ENCODE measurements at places on chromosomes 1 and 21. TPM values are rescaled to one million over a fixed set of nuclear protein-coding genes. Genes with fewer than 3 reads are reported as not detected.

DNA sequence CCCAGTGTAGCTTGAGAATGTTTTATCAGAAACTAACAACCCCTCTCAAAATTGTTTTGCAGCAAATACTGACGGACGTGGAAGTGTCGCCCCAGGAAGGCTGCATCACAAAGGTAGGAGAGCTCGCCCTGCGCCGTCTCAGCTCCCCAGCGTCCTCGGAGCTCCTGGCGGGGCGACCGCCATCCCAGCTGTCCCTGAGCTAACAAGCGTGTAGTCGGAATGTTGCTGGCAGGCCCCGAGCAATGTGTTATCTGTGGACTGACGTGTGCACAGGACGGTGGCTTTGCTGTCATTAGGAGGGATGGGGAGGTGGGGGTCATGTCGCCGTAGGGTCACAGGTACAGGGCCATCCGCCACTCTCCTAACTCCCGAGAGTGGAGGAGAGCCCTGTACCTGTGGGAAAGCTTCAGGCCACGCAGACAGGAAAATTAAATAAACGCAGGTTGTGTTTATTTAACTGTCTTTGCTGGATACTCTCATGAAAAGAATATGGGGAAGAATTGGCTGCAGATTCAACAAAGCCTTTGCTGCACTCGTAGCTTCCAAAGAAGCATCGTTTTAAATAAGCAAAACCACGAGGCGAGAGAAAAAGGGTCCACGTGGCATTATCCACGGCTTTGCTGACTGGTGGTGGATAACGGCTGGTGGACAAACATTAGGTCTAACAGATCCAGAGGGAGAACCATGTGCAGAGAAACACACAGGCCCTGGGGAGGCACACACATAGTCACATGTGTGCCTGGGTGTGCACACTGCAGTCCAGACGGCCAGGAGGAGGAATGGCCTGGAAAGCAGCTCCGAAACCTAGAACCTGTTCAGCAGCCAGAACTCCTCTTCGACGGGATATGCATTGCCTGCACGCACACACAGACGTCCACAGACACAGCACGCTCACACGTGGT lies 175.3 kb downstream of the PRDM16 start:
- H3K27me3 ChIP-seq: peaks cover 95% of the 10 kb centered on the region
- no peak for DNase-seq
- peaks cover 6% of the 10 kb centered on the region for H3K4me1 ChIP-seq
- H3K36me3 ChIP-seq: no peaks in the 10 kb centered on the region
- H3K4me3 ChIP-seq: no peak overlapping the region
- H3K27ac ChIP-seq: no peak overlapping the region

DNA sequence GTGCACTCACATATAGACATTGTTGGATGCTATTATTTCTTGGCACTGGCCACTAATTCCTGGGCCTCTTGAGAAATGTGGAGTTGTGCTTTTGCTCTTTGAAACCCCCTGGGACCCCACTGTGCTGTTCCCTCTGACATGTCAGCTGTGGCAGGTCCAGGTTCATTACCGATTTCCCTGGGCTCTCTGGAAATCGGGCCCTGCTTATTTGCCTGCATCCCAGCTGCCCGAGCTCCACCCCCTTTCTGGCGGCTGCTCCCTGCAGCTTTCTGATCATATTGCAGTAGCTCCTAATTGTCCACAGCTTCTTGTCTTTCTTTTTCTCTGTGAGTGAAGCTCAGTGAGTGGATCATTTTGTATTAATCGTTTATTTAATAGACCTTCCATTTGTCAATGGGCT lies 183.7 kb upstream of the FAM78B start:
- no peaks in the 10 kb centered on the region for H3K27me3 ChIP-seq
- no peak overlapping the region for H3K27ac ChIP-seq
- H3K36me3 ChIP-seq: no peaks in the 10 kb centered on the region
- H3K4me3 ChIP-seq: no peak overlapping the region

Gene C1QTNF12
- total RNA-seq: 4.3 TPM

- H3K4me3 ChIP-seq: no peak overlapping the region
- DNase-seq: no peak
- H3K36me3 ChIP-seq: no peaks in the 10 kb centered on the region
- H3K4me1 ChIP-seq: peaks cover 28% of the 10 kb centered on the region
- H3K27me3 ChIP-seq: no peaks in the 10 kb centered on the region
- no peak overlapping the region for H3K27ac ChIP-seq
These were observed 54.4 kb upstream of the GCLM start for GRCh38 chr1:93963585-93963984.

- no peaks in the 10 kb centered on the region for H3K27me3 ChIP-seq
- no peaks in the 10 kb centered on the region for H3K4me1 ChIP-seq
- DNase-seq: no peak
- no peak overlapping the region for H3K27ac ChIP-seq
These were observed 40.0 kb upstream of the OSBPL9 start for GRCh38 chr1:51576923-51577322.

- peak overlapping the region; percentile 88 for H3K27ac ChIP-seq
- peaks cover 57% of the 10 kb centered on the region for H3K4me1 ChIP-seq
- H3K36me3 ChIP-seq: no peaks in the 10 kb centered on the region
- peaks cover 1% of the 10 kb centered on the region for H3K27me3 ChIP-seq
- no peak overlapping the region for H3K4me3 ChIP-seq
These were observed 2.3 kb upstream of the MXRA8 start for GRCh38 chr1:1360506-1361169.

DNA sequence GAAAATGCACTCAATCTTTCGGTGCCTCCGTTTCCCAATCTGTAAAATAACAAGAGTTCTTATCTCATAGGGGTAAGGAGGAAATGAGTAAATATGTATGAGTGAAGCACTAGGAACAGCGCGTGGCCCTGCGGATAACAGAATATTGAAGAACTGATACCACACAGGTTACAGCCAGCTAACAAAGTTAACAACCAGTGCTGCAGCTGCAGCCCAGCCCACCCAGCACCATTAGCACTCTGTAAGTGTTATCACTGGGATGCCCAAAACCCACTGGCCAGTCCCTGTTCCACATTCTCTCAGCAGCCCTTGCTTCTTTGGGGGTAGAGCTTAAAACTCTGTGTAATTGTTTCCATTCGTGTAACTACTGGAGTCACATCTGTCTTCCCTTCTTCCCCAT lies 89.5 kb downstream of the VWA5B1 start:
- H3K36me3 ChIP-seq: no peaks in the 10 kb centered on the region
- DNase-seq: no peak
- H3K27ac ChIP-seq: no peak overlapping the region
- peaks cover 57% of the 10 kb centered on the region for H3K27me3 ChIP-seq

Gene F3
- 110 TPM for total RNA-seq

DNA sequence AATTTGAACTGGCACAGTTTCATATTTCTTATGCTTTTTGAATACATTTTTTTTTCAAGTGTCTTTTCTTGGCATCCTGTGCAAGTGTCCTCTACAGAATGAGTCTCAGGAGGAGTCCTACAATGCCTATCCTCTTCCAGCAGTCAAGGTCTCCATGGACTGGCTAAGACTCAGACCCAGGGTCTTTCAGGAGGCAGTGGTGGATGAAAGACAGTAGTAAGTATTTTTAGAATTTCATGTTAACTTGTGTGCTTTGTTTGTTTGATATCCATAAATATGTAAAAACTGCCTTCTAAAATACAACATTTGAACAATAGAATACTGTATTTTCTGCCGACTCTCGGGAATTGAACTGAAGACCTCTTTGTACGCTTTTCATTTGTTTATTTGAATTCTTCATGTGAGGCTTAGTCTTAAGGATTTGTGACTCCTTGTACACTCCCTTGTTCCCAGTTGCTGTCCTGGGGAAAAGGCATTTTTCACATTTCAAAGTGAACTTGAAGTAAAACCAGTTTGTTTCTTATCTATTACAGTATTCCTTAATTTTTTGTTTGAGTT lies 56.6 kb downstream of the NCF2 start:
- peaks cover 84% of the 10 kb centered on the region for H3K36me3 ChIP-seq
- H3K4me1 ChIP-seq: no peaks in the 10 kb centered on the region
- H3K27me3 ChIP-seq: no peaks in the 10 kb centered on the region
- DNase-seq: no peak
- H3K27ac ChIP-seq: no peak overlapping the region
- H3K4me3 ChIP-seq: no peak overlapping the region

Gene HSD3B1
- total RNA-seq: 2.9 TPM

DNA sequence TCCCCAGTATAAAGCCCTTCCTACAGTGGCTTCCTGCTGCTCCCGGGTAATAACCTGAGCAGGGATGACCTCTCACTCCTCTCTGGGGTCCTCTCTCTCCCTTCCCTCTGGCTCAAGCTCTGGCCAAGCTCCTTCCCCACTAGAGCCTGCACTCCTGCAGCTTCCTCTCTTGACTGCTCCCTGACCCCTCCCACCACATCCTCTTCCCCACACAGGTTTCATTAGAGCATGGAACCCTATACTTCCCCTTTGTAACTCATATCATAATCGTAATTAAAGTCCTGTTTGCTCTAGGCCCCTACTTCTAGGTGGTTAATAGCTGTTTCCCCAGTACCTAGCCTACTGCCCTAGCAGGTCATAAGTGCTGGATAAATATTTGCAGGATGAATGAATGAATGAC lies 146.2 kb downstream of the C1orf21 start:
- no peak overlapping the region for H3K4me3 ChIP-seq
- H3K27me3 ChIP-seq: no peaks in the 10 kb centered on the region
- H3K4me1 ChIP-seq: peaks cover 13% of the 10 kb centered on the region
- peak overlapping the region; percentile 19 for H3K27ac ChIP-seq
- DNase-seq: no peak

Gene TSSK3
- total RNA-seq: 2.7 TPM

- H3K27me3 ChIP-seq: no peaks in the 10 kb centered on the region
- H3K27ac ChIP-seq: no peak overlapping the region
- H3K4me1 ChIP-seq: no peaks in the 10 kb centered on the region
- DNase-seq: no peak
- no peaks in the 10 kb centered on the region for H3K36me3 ChIP-seq
These were observed 8.8 kb downstream of the CDA start for GRCh38 chr1:20597650-20598049.

Gene SLC1A7
- not detected for total RNA-seq

DNA sequence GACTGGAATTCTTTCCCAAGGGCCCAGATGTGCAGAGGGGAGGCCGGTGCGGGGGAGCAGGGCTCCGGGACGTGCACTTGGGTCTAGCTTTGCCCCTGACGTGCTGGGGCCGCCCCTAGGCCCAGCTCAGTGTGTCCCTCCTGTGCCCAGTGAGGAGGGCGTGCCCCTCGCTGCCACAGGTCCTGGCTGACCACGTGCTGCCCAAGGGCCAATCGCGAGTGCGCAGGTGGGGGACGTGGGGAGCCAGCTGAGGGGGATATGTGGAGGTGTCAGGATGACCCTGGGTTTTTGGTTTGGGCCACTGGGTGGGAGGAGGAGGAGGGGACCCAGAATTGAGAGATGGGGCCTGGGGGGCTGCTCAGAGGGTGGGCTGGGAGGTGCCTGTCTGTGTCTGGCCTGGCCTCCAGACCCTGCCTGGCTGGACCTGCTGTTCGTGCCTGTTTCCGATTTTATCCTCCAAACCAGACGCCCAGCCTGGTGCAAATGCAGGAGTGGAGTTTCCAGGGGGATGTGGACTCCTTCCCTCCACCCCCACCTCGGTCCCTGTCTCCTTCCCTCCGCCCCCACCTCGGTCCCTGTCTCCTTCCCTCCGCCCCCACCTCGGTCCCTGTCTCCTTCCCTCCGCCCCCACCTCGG lies 6.1 kb upstream of the RNF223 start:
- no peak overlapping the region for H3K27ac ChIP-seq
- peaks cover 12% of the 10 kb centered on the region for H3K27me3 ChIP-seq
- H3K4me3 ChIP-seq: peak overlapping the region; percentile 38
- H3K36me3 ChIP-seq: peaks cover 22% of the 10 kb centered on the region
- H3K4me1 ChIP-seq: peaks cover 14% of the 10 kb centered on the region

DNA sequence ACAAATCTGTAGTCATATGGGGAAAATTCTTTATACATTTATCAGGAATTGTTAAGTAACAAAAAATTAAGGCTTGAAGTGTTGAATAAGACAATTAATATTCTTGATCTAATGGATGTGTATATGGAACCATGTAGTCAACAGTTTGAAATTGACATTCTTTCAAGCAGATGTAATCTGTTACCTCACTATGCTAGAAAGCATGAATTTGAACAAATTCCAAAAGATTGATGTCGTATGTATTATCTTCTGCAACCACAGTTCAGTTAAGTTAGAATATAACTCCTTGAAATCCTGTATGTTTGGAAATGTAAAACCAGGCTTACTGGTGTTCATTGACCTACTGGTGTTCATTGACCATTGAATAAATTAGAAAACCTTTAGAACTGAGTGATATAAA lies 16.1 kb downstream of the CCDC18 start:
- peaks cover 4% of the 10 kb centered on the region for H3K36me3 ChIP-seq
- DNase-seq: no peak
- no peak overlapping the region for H3K4me3 ChIP-seq
- H3K27me3 ChIP-seq: no peaks in the 10 kb centered on the region
- H3K4me1 ChIP-seq: no peaks in the 10 kb centered on the region

DNA sequence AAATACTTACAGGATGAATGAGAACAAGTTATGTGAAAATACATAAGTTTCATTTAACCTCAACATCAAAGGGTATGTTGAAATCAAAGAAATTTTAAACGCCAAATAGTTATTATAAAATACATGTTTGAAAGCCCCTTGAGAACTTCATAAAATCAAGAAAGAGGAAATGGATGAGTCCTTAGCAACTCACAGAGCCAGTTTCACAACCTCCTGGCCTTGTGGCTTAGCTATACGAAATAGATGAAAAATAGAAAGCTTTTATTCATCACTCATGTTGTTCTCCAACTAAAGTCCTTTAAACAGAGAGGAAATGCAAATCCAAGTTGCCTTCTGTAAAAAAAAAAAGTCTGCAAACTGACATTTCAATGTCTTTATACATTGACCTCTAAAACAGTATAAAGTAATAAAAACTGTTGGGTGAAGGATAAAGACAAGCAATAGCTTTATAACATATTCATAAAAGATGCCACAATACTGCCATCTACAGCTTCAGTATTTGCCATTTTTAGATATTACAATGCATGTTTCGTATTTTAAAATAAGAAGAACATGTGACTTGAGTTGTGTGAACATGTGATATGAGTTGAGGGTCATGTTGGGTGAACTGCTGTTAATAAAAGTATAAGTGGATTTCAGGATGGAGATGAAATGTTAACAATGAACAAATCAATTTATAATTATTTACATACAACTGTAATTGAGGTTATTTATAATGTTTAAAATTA lies 847.8 kb downstream of the MRPL39 start:
- H3K4me1 ChIP-seq: no peaks in the 10 kb centered on the region
- no peak overlapping the region for H3K27ac ChIP-seq
- no peak for DNase-seq
- no peaks in the 10 kb centered on the region for H3K36me3 ChIP-seq
- no peak overlapping the region for H3K4me3 ChIP-seq
- H3K27me3 ChIP-seq: no peaks in the 10 kb centered on the region

GRCh38 chr21:37675202-37675801 lies 241.0 kb downstream of the KCNJ6 start:
- H3K27ac ChIP-seq: no peak overlapping the region
- no peak for DNase-seq
- H3K4me3 ChIP-seq: no peak overlapping the region
- H3K36me3 ChIP-seq: no peaks in the 10 kb centered on the region
- peaks cover 3% of the 10 kb centered on the region for H3K4me1 ChIP-seq

- H3K36me3 ChIP-seq: no peaks in the 10 kb centered on the region
- no peaks in the 10 kb centered on the region for H3K27me3 ChIP-seq
- no peak overlapping the region for H3K4me3 ChIP-seq
- no peaks in the 10 kb centered on the region for H3K4me1 ChIP-seq
- H3K27ac ChIP-seq: no peak overlapping the region
These were observed 12.5 kb downstream of the RGS2 start for GRCh38 chr1:192821296-192821695.
